NCI-H2171 (cell line): ENCODE measurements at places on chromosomes 7 and 10.
A peak's percentile ranks its signal among the peaks of the same experiment; 100 is the strongest.

DNA sequence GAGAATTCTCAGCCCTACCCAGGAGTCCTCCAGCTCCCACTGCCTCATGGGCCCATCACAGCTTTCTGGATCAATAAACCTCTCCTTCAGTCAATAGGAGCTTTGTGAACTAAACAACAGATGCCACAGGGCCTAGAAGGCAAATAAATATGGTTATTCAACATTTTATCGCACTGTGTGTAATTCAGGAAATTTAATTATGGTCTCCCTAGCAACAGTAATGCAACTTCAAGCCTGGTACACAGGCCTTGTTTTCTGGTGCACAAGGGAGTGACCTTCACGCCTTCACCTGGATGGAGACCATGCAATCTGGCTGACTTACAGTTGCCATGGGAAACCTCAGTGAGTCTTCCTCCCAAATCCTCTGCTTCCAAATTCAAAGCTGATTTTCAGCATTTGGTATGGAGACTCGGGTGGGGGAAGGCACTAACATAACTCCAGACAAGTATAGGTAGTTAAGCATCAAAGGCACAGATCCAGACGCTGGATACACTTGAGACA is 441.0 kb upstream of the NPVF start:
- DNase-seq, result no peak

DNA sequence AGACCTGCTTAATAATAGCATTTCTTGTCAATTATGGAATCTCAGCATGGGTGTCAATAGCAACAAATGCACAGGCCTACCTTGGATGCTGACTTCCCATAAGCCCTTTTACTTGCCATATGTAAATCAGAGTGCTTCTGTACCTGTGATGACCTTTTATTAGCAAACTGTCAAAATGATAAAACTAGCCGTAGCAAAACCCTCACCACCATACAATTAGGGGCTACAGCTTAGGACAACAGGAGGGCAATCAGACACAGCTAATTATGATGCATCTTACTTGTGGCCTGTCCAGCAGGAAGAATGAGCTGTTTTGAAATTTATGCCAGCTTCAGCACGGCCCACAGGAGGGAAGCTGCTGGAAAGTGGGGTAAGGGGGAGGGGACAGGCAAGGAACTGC is 201.6 kb downstream of the TAX1BP1 start:
- no peak for DNase-seq

- DNase-seq, result no peak
Measured at GRCh38 chr10:7484456-7485243, 73.8 kb upstream of the SFMBT2 start.

GRCh38 chr7:94422136-94422535 is 27.4 kb downstream of the COL1A2 start:
- DNase-seq, result no peak

DNA sequence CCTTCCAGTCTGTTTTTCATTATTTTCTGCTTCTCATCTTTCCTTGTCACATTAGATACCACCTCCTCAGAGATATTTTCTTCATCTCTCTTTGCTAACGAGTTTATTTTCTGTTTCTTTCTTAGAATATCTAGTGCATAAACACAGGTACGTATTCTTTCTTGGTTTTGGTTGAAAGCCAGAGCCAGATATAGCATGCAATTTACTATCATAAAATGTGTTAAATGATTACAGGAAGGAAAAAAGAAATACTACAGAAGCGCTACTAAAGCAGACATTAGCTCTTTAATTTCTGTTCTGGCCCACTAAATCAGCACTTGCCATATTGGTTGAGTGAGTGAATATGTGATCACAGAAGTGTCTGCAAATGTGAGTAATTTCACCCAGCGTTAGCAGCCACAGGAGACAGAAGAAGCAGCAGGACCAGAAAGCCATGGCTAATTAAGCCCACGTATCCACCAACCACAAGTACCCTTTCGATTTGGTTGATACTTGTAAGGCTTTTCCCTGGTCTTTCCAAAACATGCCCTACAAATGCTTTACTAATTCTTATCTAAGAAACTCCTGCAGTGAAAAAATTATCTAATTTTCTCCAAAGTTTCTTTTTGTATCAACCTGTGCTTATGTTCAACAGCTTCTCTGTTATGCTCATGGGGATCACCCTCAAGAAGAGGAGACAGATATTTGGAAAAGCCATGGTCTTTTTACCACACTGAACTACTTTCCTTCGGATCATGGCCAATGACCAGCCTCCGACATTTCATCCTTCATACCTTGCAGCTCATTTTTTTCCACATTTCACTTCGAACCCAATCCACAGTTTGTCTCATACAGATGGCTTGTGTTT is 23.1 kb upstream of the MACC1 start:
- no peak for DNase-seq

- DNase-seq, result no peak
Measured at GRCh38 chr10:128686630-128687278, 560.5 kb upstream of the MKI67 start.

DNA sequence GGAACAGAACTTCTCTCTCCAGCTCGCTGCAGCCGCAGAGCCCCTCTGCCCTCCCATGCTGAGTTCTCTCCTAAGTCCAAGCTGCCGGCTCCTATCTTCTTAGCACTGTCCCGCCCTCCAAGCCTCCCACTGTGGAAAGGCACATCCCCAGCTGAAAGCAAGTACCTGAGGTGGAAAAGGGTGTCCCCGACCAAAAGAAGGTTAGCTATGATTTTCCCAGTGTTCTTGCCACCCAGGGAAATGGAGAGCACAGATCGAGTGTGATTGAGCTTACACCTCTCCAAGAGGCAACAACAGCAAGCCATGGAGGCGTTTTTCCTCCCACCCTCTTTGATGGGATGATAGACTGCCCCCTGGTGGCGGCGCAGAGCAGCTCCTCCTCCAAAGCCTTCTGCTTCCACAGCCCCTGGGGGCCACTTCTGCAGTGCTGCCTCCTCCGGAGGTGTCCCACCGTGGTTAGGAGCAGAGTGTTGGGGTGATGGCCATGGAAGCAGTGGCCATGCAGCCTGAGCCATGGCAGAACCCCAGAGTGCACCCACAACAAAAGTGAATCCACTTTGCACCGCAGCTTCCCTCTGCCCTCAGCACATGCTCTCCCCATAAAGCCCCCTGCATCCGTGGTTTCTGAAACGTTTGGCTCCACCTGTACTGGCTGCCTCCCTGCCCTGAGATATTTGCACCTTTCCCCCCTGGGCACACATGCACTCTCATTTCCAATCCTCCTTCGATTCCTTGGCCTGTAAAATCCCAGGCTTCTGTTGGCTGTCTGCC is 143.1 kb upstream of the STK17A start:
- no peak for DNase-seq

GRCh38 chr10:13612654-13613373 is 26.0 kb downstream of the PRPF18 start:
- no peak for DNase-seq

GRCh38 chr10:24162206-24162985 is 46.5 kb upstream of the KIAA1217 start:
- DNase-seq, result no peak

GRCh38 chr10:21677551-21677950 is 143.5 kb downstream of the MLLT10 start:
- DNase-seq, result no peak

DNA sequence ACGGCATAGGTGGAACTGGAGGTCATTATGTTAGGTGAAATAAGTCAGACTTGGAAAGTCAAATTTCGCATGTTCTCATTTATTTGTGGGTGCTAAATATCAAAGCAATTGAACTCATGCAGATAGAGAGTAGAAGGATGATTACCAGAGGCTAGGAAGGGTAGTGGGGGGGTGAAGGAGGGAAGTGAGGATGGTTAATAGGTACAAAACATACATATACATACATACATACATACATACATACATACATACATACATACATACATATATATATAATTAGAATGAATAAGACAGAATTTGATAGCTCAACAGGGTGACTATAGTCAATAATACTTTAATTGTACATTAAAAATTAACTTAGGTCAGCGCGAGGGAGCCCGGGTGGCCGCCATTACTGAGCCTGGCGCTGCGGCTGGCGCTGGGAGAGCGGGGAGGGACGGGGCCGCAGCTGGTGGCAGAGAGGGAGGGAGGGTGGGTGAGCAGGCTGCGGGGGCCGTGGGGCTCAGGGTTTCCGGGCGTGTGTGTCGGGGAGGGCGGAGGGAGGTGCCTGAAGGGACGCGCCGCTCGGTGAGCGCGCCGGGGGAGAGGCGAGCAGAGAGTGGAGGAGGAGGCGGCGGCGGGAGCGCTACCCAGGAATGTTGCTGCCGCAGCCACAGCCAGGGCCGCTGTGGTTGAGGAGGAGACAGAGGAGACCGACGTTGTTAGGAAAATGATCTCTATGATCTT is 85.8 kb upstream of the EGFR start:
- DNase-seq, result peak; percentile 61

DNA sequence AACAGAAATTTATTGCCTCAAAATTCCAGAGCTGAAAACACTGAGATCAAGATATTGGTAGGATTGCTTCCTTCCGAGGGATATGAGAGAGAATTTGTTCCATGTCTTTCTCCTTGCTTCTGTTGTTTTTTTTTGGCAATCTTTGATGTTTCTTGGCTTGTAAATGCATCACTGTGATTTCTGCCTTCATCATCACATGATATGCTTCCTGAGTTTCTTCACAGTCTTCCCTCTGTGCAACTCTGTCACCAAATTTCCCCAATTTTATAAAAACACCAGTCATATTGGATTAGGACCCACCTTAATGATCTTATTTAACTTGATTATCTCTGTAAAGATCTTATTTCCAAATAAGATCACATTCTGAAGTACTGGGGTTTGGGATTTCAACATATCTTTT is 14.7 kb downstream of the TMEM236 start:
- DNase-seq, result no peak

GRCh38 chr10:125871338-125871737 is 9.8 kb downstream of the DHX32 start:
- DNase-seq, result no peak

GRCh38 chr10:86693721-86694369 is 25.5 kb downstream of the LDB3 start:
- no peak for DNase-seq

DNA sequence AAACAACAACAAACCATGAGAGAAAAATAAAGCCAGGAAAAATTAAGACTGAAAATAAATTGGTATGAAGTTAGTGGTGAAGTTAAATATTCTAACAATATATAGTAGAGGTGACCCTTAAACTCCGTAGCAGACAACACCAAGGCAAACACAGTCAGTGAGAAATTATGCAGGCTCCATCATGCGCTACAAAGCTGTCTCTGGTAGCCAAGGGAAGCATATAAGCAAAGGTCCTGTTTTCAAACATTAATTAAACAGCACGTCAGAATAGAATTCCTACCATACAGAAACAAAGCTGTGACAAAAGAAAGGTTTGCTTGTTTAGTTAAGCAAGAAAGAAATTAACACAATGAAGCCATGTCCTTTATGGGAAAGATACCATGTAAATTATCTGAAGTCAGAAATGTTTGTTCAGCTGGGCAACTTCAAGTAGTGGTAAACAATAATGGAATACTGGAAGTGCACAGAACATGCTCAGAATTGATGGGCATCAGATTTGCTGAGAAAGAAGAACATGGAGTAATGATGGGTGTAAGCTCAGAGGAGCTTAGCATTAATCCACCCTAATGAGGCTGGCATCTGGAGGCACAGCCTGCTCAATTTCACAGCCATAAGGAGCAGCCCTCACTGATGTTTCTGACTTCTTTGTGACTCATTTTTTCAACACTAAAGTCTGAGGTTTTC is 75.7 kb downstream of the IGF2BP3 start:
- DNase-seq, result peak; percentile 71

GRCh38 chr10:75466886-75467285 is 35.5 kb downstream of the LRMDA start:
- no peak for DNase-seq

- DNase-seq, result no peak
Measured at GRCh38 chr7:116231949-116232348, 21.6 kb downstream of the TES start.

DNA sequence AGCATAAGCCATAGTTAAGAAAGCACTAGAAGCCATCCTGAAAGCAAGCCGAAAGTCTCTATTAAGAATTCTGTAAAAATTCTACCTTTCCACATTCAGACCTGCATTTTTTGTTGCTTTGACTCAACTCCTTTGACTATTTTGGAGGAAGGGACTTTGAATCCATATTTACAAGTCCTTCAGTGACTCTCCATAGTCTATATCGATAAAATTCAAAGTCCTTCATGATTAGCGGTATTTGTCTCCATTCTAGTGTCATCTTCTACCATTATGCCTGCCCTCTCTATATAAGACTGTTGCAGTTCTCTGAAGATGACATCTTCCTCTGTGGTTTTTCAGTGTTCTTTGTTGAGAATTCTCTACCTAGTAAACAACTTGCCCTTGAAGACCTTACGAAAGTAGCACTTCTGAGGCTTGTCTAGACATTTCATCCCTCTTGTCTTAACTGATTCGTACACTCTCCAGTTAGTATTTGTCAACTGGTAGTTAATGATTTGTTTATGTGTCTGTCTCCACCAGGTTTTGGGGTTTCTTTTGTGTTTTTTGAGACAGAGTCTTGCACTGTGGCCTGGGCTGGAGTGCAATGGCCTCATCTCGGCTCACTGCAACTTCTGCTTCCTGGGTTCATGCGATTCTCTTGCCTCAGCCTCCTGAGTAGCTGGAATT is 1.7 kb downstream of the CCSER2 start:
- DNase-seq, result no peak
